ENCODE measurements at places on chromosomes 16 and 17. TPM values are rescaled to one million over a fixed set of nuclear protein-coding genes. Genes with fewer than 3 reads are reported as not detected.

AARS1 gene
- 53.0 TPM for polyA plus RNA-seq

TMC7 gene
- polyA plus RNA-seq: 7.7 TPM

GPRC5B gene
- polyA plus RNA-seq: 46.8 TPM

SLC16A6 gene
- polyA plus RNA-seq: 0.27 TPM

GRCh38 chr17:39695089-39695474, 4.8 kb upstream of the ERBB2 start:
- DNase-seq: no peak

DNA sequence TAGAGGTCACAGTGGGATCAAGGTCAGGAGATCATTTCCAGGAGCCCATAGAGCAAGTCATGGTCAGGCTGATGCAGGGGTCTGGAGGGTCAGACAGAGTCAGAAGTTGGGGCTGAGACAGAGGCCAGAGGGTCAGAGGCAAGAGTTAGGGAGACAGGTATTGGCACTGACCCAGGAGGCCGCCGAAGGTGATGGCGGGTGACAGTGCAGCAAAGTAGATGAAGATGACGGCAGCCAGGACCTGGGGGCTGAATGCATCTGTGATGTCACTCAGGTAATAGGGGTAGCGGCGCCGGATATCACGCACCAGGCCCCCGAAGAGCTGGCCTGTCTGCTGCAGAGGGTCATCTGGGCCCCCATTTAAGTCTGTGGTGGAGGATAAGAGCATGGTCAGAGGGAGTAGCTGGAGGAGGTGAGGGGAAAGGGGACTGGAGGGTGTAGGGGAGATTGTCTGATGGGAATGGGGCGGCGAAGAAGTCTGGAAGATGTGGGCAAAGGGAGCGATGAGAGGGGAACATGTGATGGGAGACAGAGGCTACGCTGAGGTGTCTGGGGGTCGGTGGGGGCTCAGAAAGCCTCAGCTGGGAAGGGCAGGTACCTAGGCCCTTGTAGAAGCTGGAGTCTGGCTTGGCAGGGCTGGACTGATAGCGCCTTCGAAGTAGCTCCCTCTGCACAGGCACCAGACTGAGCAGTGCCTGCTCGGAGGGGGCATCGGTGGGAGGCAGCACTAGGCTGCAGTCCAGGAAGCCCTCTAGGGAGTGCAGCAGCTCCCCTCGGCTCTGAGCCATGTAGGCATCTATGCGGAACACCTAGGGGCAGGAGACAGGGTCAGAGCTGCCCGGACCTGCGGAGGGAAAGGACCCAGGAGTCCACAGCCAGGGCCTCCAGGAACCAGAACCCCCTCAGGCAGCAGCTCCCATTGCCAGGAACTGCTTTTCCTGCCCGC, 9.8 kb downstream of the SLC4A1 start:
- DNase-seq: no peak

DNA sequence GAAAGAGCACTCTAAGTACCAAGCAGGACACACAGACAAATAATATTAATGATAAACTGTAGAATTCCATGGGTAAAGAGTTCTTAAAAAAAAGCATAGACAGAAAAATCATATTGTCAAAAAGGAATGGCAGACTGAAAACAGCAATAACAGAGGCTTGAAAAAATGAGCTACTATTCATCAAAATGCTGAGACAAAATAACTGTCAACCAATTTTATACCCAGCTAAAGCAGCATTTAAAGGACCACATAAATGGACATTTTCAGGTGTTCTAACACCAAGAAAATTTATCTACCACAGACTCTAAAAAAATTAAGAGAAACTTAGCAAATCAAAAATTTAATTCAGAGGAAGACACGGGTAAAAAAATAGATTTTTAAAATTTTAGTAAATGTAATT, 119.1 kb downstream of the DYNLRB2 start:
- DNase-seq: no peak

DNA sequence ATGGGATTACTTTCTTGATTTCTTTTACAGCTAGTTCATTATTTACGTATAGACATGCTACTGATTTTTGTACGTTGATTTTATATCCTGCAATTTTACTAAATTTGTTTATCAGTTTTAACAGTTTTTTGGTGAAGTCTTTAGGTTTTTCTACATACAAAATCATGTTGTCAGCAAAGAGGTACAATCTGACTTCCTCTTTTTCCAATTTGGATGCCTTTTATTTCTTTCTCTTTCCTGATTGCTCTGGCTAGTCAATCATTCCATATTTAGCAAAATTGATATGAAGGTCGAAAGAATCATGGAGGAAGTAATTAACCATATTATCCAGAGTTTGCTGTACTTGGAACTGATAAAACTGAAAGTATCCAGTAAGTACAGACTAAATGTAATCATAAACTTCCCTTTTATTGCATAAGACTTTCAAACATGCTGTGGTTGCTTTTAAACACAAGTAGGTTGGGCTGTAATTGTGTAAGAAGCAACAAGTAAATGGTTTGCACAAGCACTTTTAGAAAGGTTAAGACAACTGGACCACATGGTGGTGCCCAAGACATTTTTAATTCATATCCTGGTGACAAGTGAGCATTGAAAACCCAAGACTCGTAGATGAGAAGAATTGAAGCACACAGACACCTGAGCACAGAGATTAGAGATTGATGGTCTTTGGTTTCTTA, 8.4 kb downstream of the GDE1 start:
- peak; percentile 91 for DNase-seq

DNA sequence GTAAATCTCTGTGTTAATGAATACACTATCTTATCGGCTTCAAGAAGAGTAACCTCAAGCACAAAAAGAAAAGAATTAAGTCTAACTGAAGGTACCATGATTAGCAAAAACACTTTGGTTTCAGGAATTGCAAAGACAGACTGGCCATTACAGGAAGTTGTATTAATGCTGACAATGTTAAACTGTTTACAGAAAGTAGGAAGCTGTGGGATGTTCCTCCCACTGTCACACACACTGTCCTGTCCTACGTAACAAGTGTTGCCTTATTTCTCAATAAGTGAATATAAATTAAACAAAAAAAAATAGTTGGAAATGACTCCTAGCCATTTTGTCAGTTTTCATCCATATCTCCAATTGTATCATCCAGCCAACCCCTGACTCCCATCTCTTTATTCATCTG, 8.6 kb downstream of the GNA13 start:
- DNase-seq: peak; percentile 50

DNA sequence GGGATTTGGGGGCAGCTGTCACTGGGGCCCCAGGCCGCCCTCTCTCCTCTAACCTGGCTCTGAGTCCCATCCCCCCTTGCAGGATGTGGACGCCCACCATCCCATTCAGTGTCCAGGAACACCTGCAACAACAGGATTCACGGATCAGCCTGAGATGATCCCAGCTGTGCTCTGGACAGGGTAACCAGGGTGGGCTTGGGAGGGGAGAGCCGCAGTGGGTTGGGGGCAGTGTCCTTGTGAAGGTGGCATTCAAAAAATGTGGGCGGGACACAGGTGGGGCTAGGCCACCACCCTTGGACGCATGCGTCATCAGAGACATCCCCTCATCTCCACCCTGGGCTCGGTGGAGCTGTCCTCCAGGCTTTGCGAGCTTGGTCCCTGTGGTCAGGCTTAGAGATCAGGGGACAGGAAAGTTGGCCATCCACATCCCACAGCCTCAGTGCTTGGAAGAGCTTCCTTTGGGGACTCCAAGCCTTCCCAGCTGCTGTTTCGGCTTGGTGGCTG, 19.1 kb downstream of the DEXI start:
- DNase-seq: no peak

DNA sequence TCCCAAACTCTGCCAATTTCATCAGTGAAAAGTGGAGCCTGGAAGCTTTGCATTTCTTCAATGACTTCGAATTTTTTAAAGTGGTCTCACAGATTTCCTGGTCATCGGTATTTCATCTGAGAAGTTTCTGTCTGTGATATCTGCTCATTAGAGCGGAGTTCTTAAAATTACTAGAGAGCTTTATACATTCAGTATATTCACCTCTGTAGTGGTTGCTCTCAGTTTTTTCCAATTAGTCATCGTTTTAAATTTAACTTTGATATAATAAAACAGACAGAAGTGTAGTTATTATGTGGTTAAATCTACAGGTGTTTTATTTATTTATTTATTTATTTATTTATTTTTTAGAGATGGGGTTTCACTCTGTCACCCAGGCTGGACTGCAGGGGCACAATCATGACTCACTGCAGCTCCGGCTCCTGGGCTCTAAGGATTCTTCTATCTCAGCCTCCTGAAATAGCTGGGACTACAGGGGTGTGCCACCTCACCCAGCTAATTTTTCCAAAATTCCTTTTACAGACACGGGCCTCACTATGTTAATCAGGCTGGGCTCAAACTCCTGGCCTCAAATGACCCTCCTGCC, 16.0 kb downstream of the ARHGAP17 start:
- DNase-seq: no peak

DNA sequence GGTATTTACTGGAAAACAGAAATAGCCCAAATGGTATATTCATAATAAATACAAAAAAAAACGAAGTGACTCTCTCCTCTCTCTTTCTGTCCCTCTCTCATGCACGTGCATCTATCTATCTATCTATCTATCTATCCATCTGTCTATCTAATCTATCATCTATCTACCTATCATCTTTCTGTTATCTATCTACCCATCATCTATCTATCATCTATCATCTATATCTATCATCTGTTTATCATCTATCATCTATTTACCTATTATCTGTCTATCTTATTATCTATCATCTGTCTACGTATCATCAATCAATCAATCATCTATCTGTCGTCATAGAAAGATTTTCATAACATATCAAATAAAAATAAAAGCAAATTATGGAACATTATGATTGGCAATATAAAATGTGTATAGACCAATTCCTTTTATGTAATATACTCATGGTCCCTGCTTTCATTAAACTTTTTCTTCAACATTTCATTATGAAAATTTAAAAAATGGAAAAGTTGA, 126.7 kb upstream of the CACNG3 start:
- no peak for DNase-seq

DNA sequence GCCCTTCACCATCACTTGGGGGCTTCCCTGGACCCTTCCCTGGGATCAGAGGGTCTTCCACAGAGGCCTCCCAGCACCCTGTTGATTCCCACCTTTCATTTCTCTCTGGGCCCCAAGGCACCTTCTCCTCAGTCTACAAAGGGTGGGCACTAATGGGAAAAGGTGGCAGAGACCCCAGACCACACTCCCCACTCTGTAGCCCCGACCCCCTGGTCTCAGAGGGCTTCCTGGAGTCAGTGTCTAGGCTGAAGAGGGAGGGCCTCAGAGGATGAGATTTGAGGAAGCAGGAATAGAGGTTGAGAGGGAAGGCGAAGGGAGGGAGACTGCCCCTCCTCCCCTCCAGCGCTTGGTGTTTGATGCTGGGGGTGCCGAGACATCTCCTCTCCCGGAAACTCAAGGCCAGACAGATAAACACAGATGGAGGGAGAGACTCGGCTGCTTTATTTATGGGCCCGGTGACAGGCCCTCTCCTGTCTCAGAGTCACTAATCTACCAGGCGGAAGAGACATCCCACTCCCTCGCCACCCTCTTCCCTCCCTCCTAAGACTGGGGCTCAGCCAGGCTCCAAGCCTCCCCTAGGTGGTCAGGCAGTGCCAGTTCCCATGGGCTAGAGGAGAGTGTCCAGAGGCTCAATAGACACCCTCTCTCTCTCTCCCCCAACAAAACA, 18.5 kb upstream of the SP2 start:
- peak; percentile 36 for DNase-seq

DNA sequence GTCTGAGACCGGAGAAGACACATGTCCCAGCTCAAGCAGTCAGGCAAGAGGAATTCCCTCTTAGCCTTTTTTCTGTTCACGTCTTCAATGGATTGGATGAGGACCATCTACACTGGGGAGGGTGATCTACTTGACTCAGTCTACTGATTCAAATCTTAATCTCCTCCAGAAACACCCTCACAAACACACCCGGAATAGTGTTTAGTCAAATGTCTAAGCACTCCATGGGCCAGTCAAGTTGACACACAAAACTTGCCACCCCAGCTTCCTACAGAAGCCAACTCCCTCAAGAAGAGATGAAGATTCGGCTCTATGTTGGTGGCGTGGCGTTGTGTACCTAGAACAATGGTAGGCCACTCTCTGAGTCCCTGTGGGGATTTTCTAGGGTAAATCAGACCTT, 22.5 kb upstream of the NKD1 start:
- no peak for DNase-seq

DNA sequence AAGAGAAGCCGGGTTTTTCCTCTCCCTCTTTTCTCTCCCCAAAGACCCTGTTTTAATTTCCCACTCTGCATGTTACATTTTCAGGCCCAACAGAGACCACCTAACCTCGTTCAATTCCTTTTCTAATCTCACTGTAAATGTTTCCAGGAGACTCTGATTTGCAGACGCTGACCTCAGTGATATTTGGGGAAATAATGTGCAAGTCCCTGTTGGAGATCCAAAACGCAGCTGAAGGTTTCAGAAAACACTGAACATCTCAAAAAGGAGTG, 386.6 kb downstream of the NPIPA8 start:
- DNase-seq: no peak

- DNase-seq: no peak
Observed at GRCh38 chr17:69608808-69609472, 194.4 kb downstream of the MAP2K6 start.
